Skeletal muscle cell (primary cell): ENCODE measurements at places on chromosomes 6 and 20.

- DNase-seq = no peak
These were observed 73.9 kb downstream of the GINS1 start for GRCh38 chr20:25481235-25481917.

GRCh38 chr6:118387921-118388701 lies 160.0 kb upstream of the PLN start:
- DNase-seq = peak; percentile 82

DNA sequence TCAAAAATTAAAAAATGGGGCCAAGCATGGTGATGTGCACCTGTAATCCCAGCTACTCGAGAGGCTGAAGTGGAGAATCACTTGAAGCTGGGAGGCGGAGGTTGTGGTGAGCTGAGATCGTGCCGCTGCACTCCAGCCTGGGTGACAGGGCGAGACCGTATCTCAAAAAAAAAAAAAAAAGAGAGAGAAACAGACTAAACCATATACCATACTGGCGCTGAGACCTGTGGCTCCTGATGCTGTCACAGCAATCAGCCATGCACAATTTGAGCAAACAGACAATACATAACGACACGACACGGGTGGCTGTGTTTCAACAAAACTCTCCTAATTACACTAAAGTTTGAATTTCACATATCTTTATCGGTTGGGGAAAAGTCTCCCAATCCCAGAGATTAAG lies 14.9 kb upstream of the CBFA2T2 start:
- no peak for DNase-seq

DNA sequence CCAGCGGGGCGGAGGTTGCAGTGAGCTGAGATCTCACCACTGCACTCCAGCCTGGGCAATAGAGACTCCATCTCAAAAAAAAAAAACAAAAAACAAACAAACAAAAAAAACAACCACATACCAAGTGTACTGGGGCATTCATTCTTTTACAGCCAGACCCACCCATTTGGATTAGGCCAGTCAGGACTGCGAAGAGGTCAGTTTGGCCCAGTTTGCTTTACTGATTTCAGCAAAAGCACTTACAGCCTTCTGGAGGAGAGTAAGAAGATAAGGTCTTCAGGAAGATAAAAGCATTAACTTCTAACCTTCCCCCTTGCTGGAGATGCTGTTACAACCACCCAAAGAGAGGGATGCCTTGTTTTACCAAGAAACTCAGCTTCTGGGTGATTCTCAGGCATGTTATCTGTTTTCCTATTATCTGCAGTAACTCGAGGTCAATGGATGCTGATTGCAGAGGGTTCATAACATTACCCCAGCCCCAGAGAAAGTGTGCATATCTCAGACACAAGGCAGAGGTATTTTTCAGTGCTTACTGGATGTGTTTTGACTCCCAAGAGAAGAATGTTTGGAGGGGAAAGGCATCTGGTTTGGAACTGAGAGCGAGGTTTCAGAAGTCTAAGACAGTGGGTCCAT lies 118.9 kb downstream of the RIN2 start:
- no peak for DNase-seq

GRCh38 chr6:36098920-36099647 lies 31.2 kb upstream of the MAPK13 start:
- DNase-seq = no peak

- DNase-seq = no peak
These were observed 9.8 kb upstream of the ZNF343 start for GRCh38 chr20:2518558-2518957.

DNA sequence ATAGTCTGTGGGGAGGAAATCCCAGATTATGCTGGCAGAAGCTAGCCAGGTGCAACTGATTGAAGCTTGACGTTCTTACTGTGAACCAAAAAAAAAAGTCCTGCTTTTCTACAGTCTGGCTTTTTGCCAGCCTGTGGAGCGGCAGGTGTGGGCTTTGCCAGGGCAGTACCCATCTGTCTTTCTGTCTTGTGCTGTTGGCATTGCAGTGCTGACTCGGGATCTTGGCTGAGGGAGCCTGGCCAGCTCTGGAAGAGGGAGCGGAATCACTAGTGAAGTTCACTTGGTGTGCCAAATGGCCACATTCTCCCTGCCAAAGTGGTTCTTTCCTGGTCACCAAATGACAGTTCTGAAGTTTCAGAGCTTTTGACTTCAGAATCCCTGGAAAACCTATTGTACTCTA lies 5.0 kb downstream of the KIF3B start:
- no peak for DNase-seq

GRCh38 chr6:38715016-38715689 lies at the start of gene DNAH8:
Gene DNAH8, plus strand, starts transcription at chr6:38715311. Its CDS starts 7,499 bp downstream, at chr6:38722810.
- no peak for DNase-seq

DNA sequence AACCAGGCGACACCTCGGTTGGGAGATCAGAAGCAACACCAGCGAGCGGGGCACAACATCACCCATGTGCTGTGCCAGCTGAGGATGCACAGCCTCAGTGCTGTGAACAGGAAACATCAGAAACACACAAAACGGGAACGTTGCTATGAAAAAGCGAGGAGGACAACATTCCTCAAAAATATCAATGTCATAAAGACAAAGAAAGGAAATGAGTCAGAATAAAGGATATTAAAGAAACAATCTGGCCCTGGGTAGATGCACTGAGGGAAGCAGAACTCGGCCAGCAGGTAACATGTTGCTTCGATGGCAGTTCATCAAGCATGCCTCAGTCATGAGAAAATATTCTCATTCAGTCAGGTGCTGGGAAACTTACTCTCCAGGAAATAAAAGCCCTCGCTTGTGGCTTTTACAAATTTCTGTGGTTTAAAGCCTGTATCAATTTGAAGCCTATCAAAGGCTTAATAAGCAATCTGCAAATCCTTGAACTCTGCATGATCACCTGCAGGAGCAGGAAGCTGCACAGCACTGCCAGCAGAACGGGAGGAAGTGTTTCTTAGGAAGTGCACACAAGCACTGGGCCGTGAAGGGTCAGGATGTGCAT lies 77.5 kb downstream of the GINS1 start:
- DNase-seq = no peak

GRCh38 chr6:152642578-152643375 lies 5.6 kb upstream of the SYNE1 start:
- DNase-seq = no peak

DNA sequence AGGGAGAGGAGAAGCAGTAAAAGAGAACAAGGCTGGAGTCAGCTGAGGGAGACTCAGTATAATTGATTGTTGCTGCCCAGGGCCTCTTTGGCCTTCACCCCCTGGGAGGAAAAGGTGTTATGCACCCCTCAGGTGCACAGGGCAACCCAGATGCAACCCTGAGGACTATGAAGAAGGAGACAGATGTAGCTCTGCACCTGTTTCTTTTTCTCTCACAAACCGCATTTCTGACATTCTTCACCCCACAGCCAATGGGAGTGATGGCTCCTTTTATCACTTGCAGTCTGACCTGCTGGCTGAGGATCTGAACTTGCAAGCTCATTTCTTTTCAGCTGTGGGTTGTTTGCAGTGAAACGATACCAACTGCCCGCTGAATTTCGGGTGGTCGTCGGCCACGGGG lies 64.1 kb upstream of the F13A1 start:
- no peak for DNase-seq

GRCh38 chr20:62073323-62073722 lies 7.6 kb upstream of the TAF4 start:
- DNase-seq = no peak

DNA sequence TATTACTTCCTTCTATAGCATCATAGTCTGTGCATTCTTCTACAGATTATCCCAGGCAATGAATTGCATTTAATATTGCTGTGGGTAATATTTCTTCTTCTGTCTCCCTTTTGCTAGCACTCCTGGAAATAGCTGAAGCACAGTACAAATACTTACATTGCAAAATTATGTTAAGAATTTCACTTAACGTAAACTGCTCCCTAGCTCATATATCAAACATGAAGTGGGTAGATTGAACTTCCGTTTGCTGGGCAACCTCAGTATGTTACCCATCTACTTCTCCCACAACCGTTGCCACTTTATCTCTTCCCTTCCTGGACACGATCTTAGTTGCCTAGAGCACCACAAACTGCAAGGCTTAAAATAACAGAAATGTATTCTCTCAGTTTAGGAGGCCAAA lies 963.3 kb downstream of the KIF16B start:
- no peak for DNase-seq

GRCh38 chr20:9359561-9360308 lies 154.7 kb upstream of the LAMP5 start:
- DNase-seq = peak; percentile 39

DNA sequence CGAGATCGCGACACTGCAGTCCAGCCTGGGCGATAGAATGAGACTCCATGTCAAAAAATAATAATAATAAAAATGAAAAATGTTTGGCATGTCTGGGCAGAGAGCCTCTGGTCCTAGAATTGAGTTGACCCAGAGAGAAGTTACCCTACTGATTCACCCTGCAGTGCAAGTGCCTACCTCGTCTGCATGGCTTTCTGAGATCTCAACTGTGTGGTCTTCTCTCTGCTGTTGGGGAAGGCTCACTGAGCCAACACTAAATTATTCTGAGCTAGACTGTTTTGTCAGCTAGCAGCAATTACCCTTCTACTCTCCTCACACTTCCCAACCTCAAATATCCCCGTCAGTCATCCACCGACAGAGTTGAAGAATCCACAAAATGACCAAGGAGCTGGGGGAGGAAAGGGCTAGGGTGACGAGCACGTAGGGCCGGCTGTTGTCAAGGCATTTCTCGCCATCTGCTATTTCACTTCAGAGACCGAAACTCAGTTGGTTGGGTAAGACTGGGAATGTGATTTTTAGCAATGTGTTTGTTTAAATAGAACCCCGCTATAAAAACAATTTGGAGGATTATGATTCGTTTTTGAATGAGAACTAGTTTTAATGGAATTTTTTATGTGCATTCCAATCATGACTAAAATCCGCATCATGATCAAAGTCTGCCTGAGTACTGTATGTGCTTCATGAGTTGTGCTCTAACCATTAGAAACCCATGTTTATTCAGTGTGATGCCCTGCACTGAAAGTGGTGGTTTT lies 9.4 kb downstream of the MAS1 start:
- DNase-seq = peak; percentile 86

GRCh38 chr6:5149891-5150290 lies 64.8 kb downstream of the PPP1R3G start:
- no peak for DNase-seq

- DNase-seq = no peak
These were observed 23.2 kb downstream of the GHRH start for GRCh38 chr20:37238426-37238825.

DNA sequence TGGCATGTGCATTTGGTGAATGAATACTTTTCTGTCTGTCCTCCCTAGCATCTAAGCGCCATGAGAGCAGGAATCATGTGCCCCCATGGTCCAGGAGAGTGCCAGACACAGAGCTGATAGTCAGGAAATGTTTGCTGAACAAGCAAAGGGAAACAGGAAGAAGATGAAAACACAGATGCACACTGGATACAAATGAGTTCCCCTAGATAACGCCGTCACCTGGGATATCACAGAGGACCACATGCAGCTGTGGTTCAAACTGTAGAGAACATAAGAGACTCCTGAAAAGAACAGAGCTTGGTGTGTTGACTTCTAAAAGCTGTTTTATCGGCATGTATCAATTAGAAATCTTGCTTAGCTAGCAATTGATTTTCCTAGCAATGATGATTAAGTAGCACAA lies 293.7 kb downstream of the BTBD3 start:
- no peak for DNase-seq
